ENCODE measurements at places on chromosomes 3 and 15.
A peak's percentile ranks its signal among the peaks of the same experiment; 100 is the strongest.

GRCh38 chr15:80779658-80780415, 667 bp downstream of the CEMIP start:
- DNase-seq = no peak

DNA sequence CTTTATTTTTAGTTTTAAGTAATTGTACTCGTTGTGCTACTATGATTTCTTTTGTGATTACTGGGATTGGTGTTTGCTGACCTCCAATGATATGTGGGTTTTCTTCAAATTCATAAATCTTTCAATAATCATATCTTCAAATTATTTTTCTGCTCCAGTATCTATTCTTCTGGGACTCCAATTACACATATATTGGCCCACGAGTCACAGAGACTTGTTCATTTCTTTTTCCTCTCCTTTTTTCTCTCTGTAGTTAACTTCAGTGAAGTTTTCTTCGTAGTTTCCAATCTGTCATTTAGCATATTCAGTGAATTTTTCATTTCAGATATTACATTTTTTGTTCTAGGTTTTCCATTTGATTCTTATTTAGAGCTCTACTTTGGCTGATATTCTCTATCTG, 21.4 kb downstream of the RFX7 start:
- no peak for DNase-seq

GRCh38 chr3:72907131-72907711, 19.4 kb downstream of the GXYLT2 start:
- no peak for DNase-seq

GRCh38 chr15:89441295-89441812, 55.0 kb downstream of the RHCG start:
- peak; percentile 88 for DNase-seq

GRCh38 chr15:73226093-73226814, 142.5 kb downstream of the HCN4 start:
- no peak for DNase-seq

DNA sequence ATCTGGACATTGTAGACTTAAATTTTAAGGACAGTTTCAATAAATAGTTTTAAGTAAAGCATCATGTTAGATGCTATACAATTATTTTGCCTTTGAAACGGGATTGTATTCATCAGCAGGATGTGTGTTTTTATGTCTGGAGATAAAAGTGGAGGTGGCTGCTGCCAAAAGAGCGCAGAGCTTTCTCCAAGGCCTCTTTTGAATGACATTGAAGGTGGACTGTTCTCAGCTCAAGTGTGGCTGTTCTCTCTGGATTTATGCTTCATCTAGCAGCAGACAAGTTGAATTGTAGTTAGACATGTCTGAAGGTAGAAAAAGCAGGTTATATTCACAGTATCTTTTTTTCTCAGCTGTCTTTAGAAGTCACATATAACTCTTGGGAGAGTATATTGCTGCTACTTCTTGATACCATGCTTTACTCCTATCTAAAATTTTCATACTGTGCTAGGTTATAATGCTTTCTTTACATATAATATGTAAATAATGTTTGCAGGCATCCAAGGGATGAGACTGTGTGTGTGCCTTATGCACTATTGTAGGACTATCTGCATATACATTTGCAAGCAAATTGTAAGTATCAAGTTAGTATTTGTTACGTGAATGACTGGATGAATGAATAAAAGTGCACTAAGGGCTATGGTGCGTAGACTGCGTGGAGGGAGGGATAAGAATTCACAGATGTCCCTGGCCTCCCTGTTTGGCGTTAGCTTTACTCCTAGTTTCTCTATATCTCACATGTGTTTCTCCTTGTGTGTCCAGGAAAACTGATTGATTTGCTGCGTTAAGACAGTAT, 340.1 kb downstream of the NAALADL2 start:
- no peak for DNase-seq

GRCh38 chr3:140068494-140069017, 133.6 kb downstream of the CLSTN2 start:
- no peak for DNase-seq

DNA sequence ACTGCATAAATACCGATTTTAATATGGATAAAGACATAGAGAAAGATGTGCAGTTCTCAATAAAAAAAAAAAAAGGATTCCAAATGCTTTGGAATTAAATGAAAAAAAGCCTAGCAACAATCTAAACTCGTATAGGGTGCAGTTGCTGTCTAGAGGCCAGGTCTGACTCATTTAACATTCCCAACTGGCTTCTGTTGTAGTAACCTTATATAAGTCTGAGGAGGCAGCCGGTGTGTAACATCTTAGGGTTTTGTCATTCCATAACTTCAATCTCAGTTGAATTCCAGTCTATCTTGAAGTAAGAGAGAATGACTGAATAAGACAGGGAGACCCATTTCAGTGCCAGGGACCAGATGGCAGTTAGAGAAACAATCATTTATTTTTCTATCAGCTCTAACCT, 6.5 kb downstream of the PDCD10 start:
- DNase-seq = no peak

DNA sequence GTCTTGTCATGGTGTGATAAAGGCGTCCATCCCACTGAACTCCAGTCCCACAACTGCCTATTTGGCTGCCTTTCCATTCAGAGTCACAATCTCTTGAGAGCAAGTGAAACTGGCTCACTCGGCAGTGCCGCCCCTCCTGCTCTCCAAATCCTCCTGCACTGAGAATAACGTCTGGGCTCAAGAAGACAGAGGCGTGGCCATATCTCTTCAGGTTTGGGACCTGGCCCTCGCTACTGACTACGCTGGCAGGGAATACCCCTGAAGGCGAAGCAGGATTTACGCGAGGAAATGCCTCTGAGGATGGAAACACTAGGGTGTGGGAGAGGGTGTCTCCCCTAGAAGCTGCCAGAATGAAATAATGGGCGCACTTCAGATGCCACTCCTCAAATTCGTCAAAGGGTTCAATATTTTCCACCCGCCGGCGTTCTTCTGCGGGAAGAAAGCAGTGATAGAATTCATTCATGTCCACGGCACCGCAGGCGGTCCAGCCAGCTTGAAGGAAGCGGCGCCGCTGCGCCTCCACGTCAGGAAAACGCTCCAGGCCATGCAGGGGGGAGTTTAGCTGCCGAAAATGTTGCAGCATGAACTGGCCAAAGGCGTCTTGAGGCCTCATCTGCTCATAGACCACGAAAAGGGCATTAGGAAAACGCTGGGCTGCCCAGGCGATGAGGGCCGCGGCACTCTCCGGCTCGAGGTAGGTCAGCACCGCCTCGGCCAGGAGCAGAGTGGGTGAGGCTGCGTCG, 985 bp downstream of the LCMT2 start:
- no peak for DNase-seq

DNA sequence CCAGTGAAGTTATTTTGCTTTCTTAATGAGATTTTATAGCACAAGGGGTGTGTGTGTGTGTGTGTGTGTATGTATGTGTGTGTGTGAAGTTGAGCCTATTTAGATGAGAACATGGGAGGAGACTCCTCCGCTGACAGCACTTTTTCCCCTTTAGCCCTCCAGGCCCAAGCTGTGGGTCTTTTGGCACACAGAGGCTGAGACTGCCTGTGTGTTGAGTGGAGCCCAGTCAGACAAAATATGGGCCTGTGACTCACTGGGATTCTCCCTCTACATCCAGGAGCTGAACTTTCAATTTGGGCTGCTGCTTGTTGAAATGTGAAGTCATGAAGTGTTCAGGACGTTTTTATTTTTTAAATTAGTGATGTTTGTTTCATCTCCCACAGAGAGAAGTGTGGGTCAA, 108.0 kb downstream of the MFSD1 start:
- no peak for DNase-seq

GRCh38 chr3:39497753-39498152, 30.3 kb downstream of the MOBP start:
- DNase-seq = no peak

DNA sequence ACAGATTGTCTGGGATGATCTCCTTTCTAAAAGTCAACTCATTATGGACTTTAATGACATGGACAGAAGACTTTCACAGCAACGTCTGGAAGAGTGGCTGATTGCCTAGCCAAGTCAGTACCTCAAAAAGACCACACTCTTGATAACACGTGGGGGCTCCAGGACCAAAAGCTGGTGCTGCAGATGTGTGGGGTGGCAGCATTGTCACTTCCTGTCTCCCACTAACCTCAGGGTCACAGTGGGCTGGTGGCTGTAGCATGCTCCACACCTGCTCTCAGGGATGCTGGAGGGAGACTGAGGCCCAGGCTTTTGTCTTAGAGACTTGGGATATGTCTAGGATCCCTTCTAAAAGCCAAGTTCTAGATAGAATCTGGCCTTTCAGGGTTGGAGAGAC, 118.1 kb downstream of the APBA2 start:
- no peak for DNase-seq

DNA sequence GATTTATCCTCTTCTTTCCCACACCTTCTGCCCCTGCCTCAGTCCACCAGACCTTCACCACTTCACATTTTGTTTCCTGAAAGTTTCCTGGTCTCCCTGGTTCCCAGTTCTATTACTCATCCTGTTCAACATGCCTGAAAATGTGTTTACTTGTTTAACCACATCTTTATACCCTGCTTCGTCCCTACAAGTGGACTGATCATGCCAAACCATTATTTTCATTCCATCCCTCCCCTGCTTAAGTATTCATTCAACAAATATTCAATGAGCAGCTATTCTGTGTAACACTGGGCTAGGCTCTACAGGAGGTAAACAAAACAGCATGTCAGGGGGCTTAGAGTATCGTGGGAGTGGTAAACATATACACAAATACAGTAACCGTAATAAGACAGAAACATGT, 5.5 kb downstream of the MYO5A start:
- DNase-seq = no peak

DNA sequence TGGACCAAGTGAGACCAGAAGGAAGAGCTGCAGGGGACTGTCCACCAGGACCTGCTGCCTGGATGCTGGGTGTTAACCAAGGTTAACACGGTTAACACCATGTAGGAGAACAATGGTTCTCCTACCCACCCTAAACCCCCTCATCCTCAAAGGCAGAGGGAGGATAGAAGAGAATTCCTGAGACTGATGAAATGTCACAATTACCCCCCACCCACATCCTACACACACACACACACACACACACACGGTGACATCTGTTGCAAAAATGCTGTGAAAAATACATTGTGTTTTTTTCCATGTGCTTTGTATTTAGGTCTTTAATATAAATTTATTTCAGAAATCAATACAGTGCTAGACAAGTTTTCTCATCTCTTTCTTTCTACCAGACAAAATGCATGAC, 113.9 kb upstream of the HES1 start:
- no peak for DNase-seq

GRCh38 chr3:2876362-2876761, 233.8 kb downstream of the IL5RA start:
- DNase-seq = no peak

- no peak for DNase-seq
These were observed 204.4 kb upstream of the THBS1 start for GRCh38 chr15:39376371-39376909.

- no peak for DNase-seq
These were observed 33.8 kb downstream of the RBMS3 start for GRCh38 chr3:29314727-29315088.

DNA sequence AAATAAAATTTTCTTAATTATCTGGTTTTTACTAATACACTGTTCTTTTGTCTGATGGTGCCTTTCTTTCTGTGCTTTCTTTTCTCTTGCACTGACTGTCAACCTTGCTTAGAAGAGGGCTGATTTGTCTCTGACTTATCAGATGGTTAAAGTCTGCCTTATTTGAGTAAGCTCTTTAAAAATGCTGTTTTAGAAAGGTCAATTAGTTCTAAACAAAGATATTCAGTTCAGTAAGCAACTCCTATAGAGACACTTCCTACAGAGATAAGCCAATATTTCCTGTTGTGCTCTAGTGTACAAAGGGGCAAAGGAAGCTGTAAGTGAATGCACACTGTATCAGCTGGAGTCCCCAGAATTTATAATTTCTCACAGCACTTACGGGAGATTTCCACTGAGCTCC, 153.4 kb upstream of the TSPAN3 start:
- no peak for DNase-seq

- no peak for DNase-seq
These were observed 15.7 kb downstream of the LYZL4 start for GRCh38 chr3:42394579-42395288.

DNA sequence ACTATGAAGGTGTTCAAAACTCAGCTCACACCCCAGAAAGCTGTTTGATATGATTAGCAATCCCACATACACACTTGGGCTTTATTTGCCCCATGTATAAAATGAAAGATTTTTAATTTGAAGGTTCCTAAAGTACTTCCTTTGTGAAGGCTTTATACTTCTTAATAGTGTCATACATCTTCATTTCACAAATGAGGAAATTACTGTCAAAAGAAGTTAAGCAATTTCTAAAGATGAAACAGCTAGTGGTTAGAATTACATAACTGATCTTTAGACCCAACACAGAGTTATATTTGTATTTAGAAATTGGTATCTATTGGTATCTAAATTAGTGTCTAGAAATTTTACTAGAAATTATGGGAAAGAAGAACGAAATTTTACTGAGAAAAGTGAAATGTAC, 7.1 kb downstream of the CD200R1 start:
- DNase-seq = no peak

DNA sequence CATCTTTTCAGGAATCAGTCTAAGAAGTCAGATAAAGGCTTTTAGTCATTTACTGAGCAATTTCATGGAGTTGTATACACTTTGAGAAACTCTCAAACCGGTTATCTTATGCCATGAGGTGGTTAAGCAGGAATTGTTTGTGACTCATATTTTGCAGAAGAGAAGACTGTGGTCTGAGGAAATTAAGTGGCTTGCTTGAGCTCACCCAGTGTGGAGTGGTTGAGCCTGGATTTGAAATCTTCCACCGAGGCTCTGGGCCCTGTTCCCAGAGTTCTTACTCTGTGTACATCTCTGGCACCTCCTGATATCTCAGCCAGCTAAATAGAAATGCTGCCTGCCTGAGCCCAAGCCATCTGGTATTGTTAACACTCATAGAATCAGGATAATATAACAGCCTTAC, 37.8 kb upstream of the BCL6 start:
- no peak for DNase-seq

GRCh38 chr3:115325539-115325938, 178.5 kb upstream of the ZBTB20 start:
- no peak for DNase-seq

DNA sequence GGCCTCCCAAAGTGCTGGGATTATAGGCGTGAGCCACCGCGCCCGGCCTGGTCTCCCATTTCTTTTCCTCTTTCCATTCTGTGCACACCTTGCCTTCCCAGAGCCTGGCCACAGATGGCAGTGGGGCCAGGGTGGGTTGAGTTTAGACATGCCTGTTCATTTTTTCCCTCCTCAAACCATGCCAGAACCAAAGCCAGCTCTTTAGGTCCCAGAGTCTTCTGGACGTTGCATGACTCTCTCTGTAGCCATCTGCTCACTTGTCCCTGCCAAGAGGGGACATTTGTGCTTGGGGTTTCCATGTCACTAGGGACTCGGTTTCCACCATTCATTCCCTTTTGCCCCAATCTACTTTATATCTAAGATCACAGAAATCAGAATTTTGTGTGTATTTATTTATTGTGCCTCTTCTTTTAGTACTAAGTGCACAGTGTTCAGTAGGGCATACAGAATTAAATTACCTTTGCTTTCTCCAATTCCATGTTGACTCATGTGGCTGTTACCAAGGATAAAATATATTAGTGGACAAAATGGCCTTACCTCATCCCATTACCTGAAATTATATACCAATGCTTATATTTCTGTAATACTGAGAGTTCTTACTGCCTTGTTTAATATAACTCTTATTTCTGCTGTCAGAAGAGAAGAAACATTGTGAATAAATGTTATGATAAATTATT, 49.6 kb downstream of the USP13 start:
- DNase-seq = no peak
